CD14-positive monocyte (primary cell): ENCODE measurements at places on chromosomes 2 and 18. TPM values are rescaled to one million over a fixed set of nuclear protein-coding genes. Genes with fewer than 3 reads are reported as not detected.

DNA sequence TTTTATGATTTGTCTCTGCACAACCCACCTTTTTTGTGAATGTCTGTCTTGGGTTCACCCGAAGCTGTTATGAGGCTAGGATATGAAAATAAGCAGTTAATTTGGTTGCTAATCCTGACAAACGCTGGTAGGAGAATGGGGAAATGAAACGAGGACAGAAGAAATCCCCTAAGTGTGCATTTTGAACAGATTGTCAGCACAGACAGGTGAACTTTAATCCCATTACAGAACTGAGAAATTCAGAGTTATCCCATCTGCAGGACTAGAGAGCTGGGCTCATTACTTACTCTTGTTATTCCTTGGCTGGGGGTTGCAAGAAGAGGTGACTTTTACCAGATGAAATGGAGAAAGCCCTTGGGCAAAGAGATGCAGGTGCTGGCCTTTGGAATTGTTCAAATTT lies 123.3 kb upstream of the NYAP2 start:
- no peak for DNase-seq

DNA sequence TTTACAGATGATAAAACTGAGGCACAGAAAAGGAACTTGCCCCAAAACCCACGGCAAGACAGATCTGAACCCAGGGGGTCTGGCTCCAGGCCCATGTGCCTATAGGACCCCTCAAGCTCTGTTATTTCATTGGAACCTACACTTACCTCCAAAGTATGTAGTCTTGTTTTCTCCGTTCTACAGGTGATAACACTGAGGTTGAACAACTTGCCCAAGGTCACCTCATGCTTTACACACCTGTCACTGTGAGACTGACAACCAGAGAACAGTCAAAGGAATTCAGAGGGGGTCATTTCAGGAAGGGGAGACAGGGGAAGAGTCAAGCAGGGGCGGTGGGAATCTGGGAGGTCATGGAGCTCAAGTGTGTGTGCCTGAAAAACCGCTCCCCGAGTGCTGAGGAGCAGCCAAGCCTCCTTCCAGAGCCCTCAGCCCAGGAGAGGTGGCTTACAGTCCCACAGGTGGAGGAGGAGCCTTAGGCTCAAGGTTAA lies 47.7 kb downstream of the SERTAD2 start:
- no peak for DNase-seq

DNA sequence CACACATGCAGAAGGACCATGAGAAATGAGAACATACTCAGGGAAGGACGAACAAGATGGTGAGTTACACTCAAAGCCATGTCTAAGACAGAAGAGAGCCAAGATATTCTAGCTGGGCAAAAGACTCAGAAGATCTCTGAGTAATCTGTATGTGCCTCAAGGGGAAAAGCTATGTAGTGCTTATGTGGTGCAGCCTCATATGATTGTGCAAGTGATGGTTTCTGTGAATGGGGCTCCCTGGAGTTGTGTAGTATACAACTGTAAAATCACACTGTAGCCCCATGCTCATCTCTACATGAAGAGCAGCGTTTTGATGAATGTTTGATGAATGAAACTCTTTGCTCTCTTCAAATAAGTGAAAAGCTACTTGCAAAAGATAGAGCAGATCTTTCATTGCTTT lies 57.5 kb downstream of the OSR1 start:
- DNase-seq: no peak

DNA sequence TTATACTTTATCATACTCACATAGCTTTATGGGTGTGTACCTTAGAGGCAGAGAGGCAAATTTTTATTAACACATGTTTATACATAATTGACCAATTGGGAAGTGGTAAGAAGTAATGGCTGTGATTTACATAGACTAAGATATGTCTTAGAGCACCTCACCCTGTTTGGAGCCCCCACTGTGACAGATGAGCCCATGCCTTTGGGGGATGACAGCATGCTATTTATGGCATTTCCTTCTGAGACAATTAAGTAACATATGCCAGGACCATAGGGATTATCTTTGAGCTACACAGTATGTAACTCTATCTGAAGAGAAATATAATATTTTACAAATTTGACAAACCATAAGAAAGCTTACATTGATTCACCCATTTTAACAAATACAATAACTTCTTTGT lies 1655.3 kb upstream of the ACVR2A start:
- DNase-seq: no peak

GRCh38 chr2:146576339-146577111 lies 1268.3 kb upstream of the ACVR2A start:
- no peak for DNase-seq

- no peak for DNase-seq
Measured at GRCh38 chr2:17035010-17035409, 369.4 kb upstream of the CYRIA start.

GRCh38 chr2:70690846-70691245 lies 77.2 kb downstream of the ADD2 start:
- DNase-seq: no peak

DNA sequence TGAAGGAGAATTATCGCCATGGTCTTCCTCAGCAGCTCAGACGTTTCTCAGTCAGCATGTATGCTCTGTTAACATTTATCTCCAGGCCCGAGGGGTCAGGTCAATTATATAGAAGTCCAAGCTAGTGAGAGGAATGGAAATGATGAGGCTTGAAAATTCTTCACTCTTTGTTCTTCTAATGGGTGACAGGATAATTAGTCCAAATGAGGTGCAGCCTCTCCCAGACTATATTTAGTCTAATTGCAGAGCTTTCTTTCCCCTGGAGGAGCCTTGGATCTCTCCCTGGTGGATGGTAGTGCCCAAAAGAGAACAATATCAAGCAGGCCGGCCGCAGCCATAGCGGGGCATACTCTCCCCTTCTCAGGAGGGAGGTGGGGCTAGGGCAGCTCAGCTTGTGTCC lies 51.4 kb upstream of the DTNB start:
- DNase-seq: no peak

GRCh38 chr18:41906528-41907146 lies 48.4 kb upstream of the PIK3C3 start:
- DNase-seq: no peak

- DNase-seq: no peak
Measured at GRCh38 chr2:47656715-47657600, 126.0 kb upstream of the MSH6 start.

DNA sequence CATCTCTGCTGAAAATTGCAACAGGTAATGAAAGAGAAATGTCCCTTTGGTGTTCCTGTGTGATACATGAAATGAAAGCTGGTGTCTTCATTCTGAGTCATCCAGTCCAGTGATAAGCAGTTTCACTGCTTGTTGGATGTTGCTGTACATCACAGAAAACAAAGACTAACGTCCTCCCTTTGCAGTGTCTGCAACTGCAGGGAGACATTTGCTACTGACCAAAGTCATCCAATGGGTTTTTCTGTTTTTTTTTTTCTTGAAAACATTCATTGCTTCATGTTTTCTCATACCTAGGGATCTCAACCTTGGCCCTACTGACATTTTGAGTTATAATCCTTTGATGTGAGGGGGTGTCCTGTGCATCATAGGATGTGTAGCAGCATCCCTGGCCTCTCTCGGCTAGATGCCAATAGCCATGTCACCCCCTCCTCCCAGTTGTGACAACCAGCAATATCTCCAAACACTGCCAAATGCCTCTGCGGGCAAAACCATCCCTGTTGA lies 63.6 kb upstream of the FZD5 start:
- DNase-seq: no peak

- DNase-seq: no peak
Measured at GRCh38 chr2:133506996-133507395, 61.3 kb downstream of the NCKAP5 start.

- DNase-seq: no peak
Measured at GRCh38 chr2:109246616-109247015, 117.6 kb downstream of the SH3RF3 start.

- DNase-seq: no peak
Measured at GRCh38 chr2:206642075-206643025, at the start of gene FAM237A. Gene FAM237A, plus strand, starts transcription at chr2:206642487. Its CDS starts 1,750 bp downstream, at chr2:206644237.

DNA sequence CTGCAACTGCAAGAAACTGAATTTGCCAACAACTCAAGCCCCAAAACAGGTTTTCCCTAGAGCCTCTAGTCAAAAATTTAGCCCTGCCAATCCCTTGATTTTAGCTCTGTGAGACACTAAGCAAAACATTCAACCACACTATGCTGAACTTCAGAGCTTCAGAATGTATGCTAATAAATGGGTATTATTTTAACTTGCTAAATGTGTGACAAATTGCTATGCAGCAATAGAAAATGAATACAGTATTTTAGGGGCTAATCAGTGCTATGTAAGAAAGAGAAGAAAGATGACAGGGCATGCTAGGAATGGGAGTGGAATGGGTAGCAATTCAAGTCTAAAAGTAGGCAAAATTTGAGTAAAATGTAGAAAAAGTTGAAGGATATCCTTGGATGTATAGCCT lies 223.9 kb upstream of the NOL4 start:
- DNase-seq: no peak

DNA sequence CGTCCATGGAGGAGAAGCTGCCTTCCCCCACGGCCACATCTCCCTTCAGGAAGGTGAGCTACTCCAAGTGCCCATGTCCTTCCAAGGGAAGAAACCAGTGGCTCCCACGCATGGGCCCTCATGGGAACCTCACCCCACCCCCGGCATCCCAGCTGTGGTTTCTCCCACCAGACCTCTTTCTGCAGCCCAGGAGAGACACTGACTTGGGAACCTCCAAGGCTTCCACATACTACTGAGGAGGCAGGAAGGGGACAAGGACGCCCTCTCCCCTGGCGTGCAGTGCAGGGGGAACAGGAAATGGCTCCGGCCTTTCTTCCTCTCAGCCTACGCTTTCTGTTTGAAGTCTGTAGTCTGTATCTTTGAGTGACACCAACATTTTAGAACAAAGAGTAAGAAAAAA lies 104.5 kb upstream of the EPC2 start:
- DNase-seq: peak; percentile 35

- DNase-seq: no peak
Measured at GRCh38 chr18:53918091-53918490, 306.4 kb downstream of the MBD2 start.

DNA sequence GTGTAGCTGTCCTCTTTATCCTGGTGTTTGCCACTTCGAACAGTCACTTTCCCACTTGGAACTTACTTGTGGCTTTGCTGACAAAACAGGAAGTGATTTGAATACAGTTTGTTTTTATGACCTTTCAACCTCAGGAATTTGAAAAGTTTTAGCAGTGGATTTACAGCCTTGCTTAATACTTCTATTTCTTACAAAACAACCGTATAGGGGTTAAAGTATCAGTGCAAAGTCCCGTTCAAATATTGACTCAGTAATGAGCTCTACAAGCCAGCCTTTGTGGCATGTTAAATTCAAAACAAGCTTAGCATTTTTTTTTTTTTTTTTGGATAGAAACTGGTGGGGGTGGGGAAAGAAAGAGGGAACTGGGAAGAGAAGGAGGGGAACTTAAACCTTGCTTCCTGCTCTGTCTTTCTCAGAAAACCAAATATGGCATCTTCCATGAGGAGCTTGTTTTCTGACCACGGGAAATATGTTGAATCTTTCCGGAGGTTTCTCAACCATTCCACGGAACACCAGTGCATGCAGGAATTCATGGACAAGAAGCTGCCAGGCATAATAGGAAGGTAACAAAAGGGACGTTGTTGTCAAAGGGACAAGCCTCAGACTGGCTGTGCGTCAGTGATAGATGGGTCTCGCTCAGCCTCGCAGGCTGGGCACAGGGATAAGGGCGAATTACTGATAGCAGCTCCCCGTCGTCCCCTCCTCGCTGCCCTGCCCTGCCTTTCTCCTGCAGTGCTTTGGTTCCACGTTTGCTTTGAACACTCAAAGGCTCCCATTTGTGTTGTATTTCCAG lies at the start of gene HNMT:
Gene HNMT, plus strand, starts transcription at position 408 of the 793 bp plus-strand sequence. Its CDS starts 19 bp downstream, at position 427.
- peak; percentile 73 for DNase-seq

GRCh38 chr2:3241971-3242746 lies 135.5 kb downstream of the EIPR1 start:
- DNase-seq: no peak

GRCh38 chr2:15492773-15493325 lies 68.3 kb downstream of the NBAS start:
- no peak for DNase-seq

DNA sequence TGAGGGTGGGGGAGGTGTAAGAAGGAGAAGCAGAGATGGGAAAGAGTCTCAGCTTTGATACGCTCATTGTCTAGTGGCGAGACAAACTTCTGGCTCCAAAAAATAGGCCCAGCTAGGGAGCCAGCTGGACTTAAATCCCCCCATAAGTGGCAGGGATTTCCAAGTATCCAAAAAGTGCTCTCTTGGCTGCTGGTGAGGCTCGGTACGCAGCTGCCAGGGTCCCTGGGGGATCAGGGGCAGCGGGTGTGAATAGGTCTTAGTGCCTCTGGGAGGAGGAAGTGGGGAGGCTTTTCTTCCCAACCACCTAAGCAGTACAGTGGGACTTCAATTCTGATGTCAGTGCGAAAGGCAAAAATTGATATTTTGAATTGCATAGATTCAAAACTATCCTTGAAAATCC lies 73.5 kb downstream of the ALK start:
- DNase-seq: no peak

The NPPC gene
- not detected in 2 replicates for polyA plus RNA-seq

The SLC40A1 gene
- polyA plus RNA-seq: 90.4 TPM

The RESP18 gene
- not detected for polyA plus RNA-seq

The NYAP2 gene
- polyA plus RNA-seq: not detected in 2 replicates
